ENCODE measurements at places on chromosomes 12 and 14.
A peak's percentile ranks its signal among the peaks of the same experiment; 100 is the strongest.

DNA sequence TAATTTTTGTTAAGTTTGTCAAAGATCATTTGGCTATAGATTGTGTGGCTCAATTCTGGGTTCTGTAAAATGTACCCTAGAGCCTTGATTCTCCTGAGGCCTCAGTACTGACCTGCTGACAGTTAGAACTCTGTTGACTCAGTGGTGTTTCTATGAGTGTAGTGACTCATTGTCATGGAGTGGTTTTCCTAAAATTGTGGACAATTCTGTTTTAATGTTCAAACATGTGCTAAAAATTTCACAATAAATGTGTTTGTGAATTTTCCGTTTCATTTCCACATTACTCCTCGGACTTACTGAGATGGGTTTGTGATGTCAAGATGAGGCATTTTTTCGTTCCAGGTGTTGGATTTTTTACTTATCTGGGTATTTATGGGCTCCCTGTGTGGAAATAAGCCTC is 695.9 kb downstream of the TMEM121 start:
- DNase-seq = peak; percentile 34

DNA sequence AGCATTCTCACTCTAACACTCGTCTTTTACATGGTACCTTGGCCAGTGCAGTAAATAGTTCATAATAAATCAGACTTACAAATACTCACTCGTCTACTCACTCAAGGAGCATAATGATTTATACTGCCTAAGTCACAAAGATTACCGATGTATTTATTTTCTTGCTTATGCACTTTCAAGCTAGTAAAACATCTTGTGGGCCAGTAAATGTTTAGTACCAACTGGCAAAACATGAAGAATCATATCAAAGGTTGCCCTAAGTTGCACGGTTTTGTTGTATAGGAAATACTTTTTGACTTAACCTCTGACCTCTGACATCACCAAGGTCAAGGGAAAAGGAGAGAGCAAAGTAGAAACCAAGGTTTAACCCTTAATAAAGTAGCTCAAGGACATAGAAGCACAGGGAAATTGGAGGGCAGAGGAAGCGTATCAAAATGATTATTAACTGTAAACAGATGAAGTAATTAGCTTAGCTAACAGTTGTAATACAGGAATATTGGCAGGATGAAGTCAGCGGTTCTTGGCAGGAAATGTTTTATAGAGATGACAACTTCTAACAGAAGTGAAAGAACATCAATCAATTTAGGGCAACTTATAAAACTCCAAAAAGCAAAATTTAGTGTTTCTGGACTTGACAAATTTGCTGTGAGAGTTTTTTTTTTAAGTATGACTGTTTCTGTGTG is 131.9 kb downstream of the HMGA2 start:
- DNase-seq = no peak

DNA sequence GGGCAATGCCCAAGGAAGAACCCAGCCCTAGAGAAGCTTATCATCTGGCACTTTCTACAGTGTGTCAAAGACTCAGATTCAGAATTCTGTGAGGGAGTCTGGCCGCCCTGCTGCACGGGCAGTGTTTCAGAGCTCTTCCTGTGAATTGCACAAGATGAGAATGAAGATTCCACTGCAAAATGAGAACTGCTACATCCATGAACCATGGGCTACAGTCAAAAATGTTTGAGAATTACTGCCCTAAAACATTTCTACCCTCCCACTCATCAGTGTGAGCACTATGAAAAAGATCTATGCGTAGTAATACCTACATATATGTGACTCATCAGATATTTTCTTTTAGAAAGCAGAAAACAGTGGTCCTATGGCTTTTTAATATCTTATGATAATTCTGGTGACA is 104.0 kb downstream of the STAB2 start:
- DNase-seq = peak; percentile 7

DNA sequence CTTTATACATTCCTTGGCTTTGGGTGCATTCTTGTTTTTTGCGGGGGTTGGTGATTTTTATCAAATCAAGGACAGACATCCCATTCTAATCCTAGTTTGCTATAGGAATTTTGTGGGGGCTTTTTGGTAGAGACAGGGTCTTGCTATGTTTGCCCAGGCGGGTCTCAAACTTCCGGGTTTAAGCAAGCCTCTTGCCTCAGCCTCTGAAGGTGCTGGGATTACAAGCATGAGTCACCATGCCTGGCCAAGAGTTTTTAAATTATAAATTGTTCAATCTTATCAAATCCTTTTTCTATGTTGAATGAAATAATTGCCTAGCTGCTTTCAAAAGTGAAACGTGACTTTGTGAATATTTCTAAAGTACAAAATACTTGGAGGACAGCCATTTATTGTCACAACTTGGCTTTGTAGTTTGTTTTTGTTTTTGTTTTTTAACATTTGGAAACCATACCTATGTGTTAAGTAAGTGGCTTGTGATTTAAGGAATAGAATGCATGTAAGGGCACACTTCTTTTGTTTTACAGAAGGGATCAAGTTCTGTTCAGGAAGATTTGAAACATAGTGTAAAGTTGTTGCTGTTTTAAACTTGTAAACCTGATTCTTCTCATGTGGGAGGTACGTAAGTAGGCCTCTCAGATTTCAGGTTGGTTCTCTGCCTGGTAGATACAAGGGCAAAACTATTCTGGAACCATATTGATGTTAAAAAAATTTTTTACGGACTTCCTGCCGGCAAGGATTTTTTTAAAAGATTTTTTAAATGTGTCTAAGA is 13.4 kb downstream of the MARK3 start:
- no peak for DNase-seq

DNA sequence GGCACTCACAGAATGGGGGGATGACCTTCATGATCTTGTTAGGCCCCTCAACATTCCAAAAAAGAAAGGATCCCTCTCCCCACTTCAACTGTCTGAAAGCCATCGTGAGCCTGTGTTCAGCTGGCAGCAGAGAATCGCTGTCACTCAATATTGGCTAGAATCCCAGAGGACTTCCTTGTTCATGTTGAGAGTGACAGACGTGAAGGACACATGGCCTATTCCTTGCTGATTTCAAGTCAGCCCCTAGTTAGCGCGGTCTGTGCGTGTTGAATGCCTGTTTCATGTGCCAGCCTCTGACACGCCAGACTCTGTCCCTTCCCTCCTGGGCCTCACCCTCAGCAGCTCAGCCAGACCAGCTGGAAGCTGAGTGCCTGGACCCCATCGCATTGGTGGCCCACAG is 43.1 kb downstream of the DNAH10 start:
- peak; percentile 4 for DNase-seq

DNA sequence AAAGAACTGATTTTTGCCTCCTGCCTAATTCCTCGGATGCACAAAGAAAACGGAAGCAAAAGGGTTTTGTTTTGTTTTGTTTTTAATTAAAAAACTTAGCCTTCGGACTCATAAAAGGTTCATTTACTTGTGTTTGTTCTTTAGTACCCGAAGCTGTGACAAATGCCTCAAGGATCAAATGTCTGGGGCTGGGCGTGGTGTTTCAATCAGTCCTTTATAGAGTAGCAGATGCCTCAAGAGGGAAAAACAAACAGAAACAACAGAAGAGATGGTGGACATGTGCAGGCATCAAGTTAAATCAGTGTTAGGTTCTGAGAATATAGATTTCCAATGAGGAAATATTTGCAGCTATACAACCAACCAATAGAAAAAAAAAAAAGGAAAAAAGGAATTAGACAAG is 1.6 kb upstream of the WIF1 start:
- DNase-seq = no peak

DNA sequence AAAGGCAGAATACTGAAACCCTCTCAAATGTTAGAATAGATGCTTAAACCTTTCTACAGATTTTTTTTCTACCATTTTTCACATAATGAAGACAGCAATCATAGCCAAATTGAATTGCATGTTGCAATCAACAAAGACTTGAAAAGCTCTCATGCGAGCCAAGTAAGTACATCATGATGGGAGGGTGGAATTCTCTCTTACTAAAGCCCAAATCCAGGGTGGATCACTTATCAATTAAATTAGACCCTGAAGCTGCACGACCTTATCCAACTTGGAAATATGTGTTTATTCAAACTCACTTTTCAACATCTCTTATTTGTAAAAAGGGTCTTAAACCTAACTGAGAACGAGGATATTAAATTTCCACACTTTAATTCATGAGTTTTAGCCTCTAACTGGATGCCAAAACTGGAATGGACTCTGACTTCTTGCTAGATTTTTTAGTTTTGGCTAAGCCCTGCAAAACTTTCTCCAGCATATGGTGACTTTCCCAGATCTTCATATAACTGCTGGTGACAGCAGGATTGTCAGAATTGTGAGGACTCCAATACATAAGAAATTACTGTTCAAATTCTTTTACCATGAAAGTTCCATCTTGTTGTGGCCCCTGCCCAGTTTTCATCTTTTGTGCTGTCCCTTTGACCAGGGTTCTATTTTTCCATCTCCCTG is 53.6 kb downstream of the HECTD4 start:
- DNase-seq = no peak

- no peak for DNase-seq
These were observed 6.7 kb upstream of the SLC6A15 start for GRCh38 chr12:84919271-84919670.

DNA sequence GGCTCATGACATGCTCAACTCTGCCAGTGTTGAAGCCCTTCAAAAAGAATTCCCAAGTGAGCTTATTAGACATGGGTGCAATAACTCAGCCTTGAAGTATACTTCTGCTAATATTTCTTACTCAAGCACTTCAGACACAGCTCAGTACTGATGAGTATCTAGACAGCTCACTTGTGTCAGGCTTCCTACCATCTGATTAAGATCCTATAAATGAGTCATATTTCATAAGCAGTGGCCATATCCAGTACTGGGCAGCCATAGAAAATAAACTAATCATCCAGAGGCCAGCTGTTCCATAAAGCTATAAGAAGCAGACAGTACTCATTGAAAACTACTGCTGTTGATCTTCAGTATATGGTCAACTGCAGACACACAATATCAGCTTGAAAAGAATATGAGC is 12.9 kb downstream of the FSCB start:
- DNase-seq = no peak

- no peak for DNase-seq
These were observed 3.6 kb upstream of the KRT6A start for GRCh38 chr12:52496590-52497071.

DNA sequence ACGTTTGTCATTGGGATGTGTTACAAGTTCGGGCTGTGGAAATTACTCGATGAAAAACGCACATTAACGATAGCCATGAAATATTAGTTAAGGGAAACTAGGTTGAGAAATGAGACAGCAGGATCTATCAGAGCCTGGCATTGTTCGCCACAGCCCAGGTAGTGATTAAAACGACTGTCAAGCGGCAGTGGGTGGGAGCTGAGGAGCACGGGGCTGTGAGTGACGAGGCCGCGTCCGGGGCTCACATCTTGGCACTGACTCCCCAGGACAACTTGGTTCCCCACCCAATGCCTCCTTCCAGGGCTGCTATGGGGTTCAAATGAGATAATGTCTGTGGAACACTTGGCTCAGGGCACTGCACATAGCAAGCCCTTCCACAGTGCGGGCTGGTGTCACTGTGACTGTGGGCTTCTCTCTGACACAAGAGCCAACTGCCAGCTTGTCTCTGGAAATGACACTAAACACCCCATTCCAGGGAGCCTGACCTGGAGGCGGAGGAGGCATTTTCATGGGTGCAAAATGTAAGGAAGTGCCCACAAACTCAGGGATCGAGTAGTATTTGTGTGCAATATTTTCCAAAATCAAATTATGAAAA is 19.3 kb downstream of the MMAB start:
- DNase-seq = no peak

GRCh38 chr12:48980389-48980952 is 2.3 kb downstream of the WNT1 start:
- DNase-seq = peak; percentile 48

DNA sequence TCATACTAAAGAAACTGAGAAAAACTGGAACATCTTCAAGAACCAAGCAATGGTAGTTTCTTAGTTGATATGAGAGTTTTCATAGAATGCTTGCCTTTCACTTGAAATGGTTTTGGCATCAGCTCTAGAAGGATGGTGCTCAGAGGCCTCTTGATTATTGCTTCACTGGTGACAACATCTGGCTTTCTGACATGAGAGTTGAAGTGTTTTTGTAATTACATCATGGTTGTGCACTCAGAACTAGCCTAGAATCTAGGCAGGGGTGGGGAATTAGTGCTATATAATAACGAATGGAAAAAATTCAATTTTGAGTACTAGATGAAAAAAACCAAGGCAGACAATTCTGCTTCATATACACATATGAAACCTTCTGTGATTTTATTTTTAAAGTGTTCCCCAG is 172.8 kb upstream of the LMNTD1 start:
- DNase-seq = no peak

- no peak for DNase-seq
These were observed 466.6 kb downstream of the FOXG1 start for GRCh38 chr14:29233188-29233587.

DNA sequence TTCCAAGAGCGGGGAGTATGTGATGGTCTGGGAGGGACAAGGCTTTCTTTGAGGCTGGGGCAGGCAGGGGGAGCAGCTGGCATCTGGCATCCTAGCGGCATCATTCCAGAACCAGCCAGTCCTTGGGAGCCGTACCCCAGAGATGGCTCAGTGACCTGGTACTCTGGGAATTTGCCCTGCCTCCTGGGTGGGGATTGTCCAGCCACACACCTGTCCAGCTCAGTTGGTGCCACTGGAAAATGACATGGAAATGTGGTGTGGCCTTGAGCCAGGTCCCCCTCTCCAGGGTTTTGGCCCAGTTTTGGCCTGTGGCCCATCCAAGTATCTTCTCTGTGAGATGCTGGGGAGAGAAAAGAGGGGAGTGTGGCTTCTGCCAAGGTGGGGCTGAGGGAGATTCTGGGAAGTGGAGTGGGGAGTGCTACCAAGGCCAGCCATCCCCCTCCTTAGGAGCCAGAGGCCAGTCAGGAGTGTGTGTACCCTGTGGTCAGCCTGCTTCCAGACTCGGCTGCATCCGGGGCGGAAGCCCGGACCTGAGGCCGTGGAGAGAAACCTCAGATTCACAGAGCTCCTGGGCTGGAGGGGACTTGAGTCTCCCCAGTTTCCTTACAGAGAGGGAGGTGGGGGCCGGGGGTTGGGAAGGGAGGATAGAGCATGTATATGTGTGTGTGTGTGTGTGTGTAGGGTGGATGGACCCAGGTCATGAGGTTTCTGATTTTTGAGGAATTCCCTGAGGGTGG is 14.7 kb upstream of the KRT80 start:
- no peak for DNase-seq

DNA sequence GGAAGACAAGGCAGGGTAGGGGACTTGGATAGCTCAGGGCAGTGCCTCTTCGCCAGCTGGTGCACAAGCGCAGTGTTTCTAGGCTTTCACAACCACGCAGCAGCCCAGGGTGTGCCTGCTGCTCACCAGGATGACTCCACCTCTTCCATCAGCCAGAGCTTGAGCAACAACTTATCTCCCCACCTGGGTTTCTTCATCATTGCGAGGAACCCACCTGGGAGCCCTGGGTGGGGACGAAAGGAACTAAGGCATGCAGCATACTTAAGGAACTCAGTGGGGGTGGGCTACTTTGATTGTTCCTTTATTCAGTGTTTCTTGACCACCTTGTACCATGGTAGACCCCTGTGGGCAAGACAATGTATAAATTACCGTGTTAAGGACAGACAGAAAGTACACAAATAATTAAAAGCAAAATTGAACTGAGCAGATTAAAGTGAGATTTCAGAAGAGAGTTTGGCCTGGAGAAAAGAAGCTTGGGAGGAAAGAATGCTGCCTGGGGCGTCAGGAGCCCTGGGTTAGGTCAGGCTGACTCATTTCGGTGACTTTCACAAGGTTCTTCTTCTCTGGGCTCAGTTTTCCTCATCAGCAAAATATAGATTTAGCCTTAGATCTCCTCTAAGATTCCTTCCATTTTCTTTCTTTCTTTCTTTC is 22.9 kb downstream of the KRT18 start:
- peak; percentile 27 for DNase-seq

GRCh38 chr12:89160716-89161123 is 191.6 kb downstream of the DUSP6 start:
- peak; percentile 87 for DNase-seq

GRCh38 chr12:92412856-92413255 is 267.2 kb upstream of the BTG1 start:
- no peak for DNase-seq

Data from suppressor macrophage (primary cell).